Cardiac septum (tissue), 1 donor: ENCODE measurements at places on chromosomes 7 and 10. TPM values are rescaled to one million over a fixed set of nuclear protein-coding genes. Genes with fewer than 3 reads are reported as not detected.
A peak's percentile ranks its signal among the peaks of the same experiment; 100 is the strongest.

The CALML5 gene
- not detected for total RNA-seq

The CDH23 gene
- total RNA-seq = 9.3 TPM

The LIPN gene
- not detected for total RNA-seq

The TET1 gene
- 1.2 TPM for total RNA-seq

The SPACDR gene
- 1.1 TPM for total RNA-seq

The PTPRN2 gene
- total RNA-seq = 0.92 TPM

The ADRA2A gene
- 1.1 TPM for total RNA-seq

The GLCCI1 gene
- total RNA-seq = 5.1 TPM

The HACD1 gene
- total RNA-seq = 213 TPM

DNA sequence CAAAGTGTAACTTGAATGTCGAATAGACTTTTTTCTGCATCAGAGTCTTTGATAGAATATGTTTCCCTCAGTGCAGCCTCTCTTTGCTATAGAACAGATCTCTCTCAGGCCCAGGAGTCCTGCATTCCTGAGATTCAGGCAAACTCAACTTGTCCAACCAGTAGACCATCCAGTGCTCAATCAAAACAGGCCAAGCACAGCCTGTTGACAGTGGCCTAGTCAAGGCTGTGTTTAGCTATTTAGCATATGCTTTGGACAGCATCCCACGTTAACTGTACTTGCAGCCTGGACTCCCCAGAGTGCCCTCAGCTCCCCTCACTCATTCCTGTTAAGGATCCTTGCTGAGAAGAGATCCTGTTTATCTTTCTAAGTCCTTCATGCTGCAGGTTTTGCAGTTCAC lies 16.3 kb downstream of the OR6V1 start:
- no peak for DNase-seq

DNA sequence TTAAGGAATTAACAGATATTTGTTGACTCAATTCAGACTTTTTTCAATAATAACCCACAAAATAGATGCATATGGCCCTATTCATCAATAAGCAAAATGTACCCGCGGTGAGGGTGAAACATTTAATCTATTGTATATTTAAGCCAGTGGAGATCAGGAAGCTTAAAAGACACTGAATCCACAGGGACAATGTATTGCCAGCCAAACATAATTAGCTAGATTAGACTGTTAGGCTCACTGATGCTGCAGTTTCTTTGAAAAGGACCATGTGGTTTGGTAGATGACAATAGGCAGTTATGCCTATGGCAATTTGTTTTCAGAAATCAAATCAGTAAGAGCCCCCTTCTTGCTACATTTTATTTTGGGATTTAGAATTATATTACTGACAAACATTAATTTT lies 87.3 kb upstream of the PLXDC2 start:
- DNase-seq = no peak

- DNase-seq = no peak
These were observed 521.1 kb upstream of the ANKRD30A start for GRCh38 chr10:36604316-36604715.

DNA sequence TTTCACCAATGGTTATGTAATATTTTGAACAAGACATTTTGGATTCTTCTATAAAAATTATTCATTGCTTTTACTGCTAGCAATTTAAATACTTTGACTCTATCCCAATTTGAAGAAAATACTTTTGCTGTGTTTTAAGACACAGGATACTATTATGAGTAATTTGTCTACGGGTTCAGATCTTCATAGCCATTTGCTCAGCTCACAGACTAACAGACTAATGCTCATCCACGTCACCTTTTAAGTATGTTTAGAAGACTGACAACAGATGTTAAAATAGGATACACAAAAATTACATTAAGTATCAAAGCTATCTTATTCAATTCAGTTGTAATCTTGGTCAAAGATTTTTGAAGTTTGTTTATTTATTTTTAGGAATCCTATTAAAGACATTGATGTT lies 251.3 kb upstream of the CHRM2 start:
- no peak for DNase-seq

GRCh38 chr7:30164567-30164966 lies 29.8 kb downstream of the MTURN start:
- no peak for DNase-seq

DNA sequence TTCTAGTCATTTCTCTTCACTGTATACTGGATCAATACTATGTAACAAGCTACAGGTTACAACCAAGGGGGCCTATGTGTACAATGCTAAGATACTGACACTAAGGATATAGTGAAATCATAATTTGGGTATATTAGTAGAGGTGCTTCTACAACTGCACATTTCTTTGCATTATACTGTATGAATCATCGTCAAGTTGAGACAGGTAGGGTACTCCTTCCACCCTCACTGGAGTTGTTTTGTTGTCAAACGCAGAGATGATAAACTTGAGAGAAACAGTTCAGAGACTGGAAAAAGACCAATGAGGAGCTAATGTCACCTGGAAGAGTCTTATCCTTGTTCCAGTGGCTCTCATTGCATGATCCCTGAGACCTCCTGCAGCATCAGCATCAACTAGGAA lies 208.2 kb upstream of the PRPS1L1 start:
- no peak for DNase-seq

DNA sequence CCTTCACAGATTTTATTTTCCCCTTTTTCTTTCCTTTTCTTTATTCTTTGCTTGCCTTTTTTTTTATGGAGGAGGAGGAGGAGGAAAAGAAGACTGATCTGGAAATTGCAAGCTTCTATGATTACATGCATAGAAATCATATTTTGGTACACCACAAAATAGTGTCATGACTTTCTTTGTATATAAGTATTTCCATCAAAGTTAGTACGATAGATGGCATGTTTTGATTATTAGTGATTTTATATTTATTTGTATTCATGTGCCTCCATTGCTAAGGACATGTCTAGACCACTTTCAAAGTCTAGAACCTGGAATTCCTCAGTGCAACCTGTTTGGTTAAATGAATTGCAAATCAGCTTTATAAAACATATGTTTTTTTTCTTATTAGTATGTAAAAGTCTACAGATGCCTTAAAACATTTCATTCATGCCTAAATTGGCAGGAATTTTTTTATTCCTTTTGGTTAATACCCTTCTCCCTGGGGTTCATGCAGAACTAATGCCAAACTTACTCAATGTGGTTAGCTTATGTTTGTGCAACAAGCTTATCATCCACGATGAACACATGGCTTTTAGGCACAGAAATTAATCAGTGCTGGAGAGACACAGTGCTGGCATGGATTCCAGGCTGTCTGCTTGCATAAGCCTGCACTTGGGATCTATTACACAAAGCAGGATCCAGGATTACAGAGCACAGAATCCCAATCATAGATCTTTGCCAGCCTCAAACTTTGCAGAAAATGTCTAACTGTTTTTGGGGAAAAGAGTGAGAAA lies 213.1 kb downstream of the CHRM2 start:
- peak; percentile 77 for DNase-seq

GRCh38 chr7:47990592-47990991 lies 11.2 kb upstream of the HUS1 start:
- DNase-seq = no peak

DNA sequence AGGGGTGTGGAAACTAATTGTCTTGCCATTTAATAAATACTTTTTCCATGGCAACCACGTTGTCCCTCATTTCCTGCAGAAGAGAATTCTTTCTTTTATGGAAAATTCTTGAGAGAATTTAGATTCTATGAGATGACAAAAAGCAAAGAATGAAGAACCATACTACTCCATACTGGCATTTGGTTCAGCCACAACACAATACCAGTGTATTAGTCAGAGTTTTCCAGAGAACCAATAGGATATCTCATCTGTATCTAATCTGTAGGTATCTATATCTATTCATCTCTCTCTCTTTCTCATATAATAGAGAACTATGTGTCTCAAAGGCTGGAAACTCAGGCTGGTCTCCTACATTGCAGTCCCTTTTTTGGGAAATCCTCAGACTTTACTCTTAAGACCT lies 44.6 kb upstream of the NAMPT start:
- no peak for DNase-seq

GRCh38 chr10:91185239-91185875 lies 35.1 kb upstream of the PCGF5 start:
- no peak for DNase-seq

DNA sequence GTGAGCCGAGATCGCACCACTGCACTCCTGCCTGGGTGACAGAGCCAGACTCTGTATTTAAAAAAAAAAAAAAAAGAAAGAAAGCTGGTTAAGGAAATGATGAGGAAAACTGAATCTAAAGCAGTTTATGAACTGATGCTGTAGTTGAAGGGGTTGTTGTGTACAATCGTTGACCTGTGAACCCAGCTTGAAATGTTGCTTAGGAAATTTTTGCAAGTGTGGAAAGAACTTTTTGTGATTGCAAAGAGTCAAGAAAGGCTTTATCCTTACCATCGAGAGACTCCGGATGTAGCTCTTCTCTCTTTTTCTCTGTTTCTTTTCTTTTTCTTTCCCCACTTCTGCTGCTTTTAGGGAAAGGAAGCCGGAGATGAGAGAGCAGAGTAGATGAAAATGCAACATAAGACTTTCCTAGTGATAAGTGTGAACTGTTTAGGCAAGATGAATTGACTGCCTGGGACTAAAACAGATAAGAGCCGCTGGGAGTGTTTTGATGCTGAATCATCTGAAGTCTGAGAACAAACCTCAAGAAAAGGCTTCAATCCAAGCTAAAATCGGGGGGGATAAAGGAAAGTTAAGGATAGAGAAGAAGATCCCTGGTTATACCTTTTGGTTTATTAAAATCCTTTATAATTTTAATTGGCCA lies 69.0 kb downstream of the TAF3 start:
- no peak for DNase-seq

- DNase-seq = no peak
These were observed 32.1 kb downstream of the CRCP start for GRCh38 chr7:66146701-66147100.

GRCh38 chr10:26025523-26025922 lies 91.5 kb downstream of the MYO3A start:
- DNase-seq = no peak

GRCh38 chr10:3259499-3259898 lies 86.9 kb upstream of the PITRM1 start:
- DNase-seq = peak; percentile 9

- DNase-seq = no peak
These were observed 896.9 kb downstream of the CCSER2 start for GRCh38 chr10:85225311-85225710.

DNA sequence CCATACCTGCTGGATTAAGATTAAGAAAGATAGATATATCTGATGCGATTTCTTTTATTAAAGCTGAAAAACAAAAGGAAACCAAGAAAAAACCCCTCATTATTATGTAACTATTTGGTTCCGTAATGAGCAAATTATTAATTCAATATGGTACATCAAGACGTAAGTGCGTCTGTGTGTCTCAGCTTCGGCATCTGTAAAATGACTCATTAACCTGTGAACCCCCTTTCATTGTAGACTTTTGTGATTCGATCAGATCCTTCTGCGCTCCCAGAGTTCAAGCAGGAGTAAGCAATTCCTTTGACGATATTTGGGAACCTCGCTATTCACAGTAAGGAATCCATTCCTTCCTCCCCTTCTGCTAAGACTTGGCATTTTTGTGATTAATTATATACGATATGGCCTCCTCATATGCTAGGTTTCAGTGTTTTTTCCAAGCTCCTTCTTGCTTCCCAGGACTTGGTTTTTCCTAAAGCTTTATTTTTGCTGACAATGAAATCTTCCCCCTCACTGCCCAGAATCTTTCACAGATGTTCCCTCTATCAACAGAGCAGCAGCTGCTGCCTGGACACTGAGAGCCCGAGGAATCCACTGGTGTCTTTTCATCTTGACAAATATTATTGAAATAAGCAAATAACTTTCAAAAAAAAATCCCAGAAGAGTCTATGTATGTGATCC lies 171.7 kb upstream of the CELF2 start:
- DNase-seq = no peak

DNA sequence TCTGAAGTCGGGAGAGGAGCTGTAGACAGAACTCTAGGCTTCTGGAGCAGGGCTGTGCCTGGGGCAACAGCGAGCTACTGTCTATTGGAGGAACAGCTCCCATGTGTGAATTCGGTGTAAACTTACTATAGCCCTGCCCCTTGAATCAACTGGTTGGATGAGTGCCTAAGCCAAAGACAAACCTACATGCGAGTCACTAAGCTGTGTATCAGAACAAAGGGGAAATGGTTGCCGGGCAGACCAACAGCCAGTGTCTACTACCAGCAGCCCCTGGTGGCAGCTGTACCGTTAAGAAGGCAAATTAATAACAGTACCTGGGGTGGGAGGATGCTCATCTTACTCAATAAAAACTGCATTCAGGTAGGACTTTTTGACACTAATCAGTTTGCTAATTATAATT lies 343.6 kb downstream of the ACTR3B start:
- no peak for DNase-seq

DNA sequence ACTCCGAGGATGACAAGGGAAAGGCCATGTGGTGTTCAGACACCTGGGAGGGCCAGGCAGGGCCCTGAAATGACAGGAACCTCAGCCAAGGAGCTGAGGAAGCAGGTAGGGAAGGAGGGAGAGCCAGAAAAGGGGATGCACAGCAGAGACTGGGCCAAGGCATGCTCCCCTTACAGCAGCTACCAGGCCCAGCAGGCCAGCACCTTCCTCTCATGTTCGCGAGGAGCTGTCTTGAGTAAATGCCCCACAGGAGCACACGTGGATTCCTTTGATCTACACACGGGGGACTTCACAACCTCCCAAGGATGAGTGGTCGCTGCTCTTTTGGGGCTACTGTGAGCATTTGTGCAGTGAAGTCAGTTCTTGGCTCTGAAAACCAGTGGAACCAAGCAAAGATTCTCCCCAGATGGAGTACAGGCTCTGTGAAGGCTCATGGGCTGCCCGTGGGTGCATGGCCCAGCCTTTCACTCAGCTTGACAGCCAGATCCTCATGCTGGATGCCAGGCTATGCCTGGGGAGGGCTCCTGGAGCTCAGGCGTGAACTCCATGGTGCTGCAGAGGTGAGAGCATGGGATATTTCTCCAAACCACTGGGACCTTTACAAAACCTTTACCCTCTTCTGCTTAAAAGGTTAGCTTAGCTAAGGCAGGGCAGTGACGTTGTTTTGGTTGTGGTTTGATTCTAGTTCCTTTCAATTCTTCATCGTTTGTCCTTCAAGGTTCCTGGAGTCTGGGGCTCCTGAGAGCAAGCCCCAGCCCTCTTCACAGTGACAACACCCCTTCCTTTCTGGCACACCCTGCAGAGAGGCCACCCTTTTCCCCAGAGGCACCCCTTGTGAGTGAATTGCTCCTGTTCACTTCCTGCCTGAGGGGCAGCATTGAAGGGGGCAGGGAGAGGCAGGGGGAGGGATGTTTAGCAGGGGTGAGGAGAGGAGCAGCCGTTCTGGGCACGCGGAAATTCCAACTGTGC lies 74.2 kb upstream of the ZPBP start:
- no peak for DNase-seq

DNA sequence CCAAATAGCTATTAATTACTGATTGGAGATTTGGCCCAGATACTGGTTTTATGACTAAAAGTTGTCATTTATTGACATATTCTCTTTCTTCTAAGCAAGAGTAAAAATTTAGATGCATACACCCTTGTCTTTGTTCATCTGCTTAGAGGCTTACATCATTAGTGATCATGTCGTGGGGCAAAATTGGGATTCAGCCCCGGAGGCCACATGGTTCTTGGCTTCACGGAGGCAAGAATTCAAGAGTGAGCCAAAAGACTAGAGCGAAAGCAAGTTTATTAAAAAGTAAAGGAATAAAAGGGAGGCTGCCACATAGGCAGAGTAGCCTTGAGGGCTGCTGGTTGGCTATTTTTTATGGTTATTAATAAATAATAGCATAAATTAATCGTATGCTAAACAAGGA lies 41.1 kb downstream of the MINPP1 start:
- no peak for DNase-seq

GRCh38 chr7:158569858-158570323 lies 17.7 kb downstream of the PTPRN2 start:
- no peak for DNase-seq
